ENCODE measurements at places on chromosomes 5 and 9.

GRCh38 chr9:135962696-135963307 is 1.6 kb upstream of the UBAC1 start:
- no peak for DNase-seq

DNA sequence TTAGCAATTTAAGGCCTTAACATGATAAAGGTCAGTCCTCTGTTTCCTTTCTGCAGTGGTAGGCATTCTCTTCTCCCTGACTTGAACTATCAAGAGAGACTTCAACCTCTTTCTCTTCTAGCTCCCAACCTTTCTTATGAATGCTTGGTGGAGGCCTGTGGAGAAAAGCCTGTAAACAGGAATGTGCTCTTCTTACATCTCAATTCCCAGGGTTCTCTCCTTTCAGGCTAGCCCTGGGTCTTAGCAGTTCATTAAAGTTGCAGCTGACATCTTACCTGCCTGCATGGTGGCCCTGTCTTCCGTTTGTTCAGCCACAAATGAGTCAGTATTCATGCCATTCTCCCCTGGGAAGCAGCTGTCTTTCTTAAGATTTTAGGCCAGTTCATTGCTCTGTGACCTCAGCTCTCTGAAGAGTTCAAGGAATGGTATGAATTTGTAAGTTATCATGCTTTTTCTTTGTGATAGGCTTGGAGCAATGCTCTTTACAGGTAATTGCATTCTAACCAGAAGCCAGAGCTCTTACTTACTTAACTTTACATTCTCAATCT is 77.8 kb downstream of the ADCY2 start:
- no peak for DNase-seq

- DNase-seq, result peak; percentile 30
These were observed 31.7 kb downstream of the PRRX2 start for GRCh38 chr9:129696944-129697655.

DNA sequence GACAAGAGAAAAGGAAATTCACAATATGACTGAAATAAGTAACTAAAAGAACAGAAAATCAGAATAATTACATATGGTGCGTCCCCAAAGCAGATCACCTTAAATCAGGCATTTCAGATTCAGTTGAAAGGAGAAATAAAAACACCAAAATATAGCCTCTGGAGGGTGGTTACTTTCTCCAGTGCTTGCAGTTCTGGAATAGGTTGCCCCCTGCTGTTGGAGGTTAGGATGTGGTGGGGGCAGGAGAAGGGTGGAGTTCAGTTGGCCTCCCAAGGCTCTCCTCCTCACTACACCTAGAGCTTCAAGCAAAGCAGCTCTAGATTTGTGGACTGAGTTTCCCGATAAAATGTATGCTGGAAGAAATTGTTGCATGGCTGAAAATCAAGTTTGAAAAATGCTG is 338.2 kb upstream of the TLE4 start:
- no peak for DNase-seq

DNA sequence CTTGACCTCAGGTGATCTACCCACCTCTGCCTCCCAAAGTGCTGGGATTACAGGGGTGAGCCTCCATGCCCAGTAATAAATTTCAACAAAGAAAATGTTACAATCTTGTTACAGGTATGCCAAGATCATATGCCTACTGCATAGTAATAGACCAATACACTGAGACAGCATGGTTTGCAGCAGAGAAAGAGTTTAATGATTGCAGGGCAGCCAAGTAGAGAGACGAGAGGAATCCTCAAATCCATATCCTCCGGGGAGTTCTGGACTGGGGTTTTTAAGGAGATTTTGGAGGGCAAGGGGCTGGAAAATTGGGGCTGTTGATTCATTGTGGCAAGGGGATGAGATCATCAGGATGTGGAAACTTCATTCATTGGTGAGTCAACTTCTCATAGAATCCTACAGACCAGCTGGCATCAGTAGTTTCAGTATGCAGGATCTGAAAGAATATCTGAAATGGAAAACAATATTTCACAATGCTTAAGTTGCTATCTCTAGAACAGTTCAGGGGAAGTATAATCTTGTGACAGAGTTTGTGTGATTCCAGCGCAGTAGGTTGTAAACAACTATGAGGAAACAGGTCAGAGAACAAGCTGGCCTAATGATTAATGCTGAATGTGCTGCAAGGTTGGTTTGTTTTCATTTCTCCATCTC is 14.8 kb upstream of the TUT7 start:
- DNase-seq, result no peak

DNA sequence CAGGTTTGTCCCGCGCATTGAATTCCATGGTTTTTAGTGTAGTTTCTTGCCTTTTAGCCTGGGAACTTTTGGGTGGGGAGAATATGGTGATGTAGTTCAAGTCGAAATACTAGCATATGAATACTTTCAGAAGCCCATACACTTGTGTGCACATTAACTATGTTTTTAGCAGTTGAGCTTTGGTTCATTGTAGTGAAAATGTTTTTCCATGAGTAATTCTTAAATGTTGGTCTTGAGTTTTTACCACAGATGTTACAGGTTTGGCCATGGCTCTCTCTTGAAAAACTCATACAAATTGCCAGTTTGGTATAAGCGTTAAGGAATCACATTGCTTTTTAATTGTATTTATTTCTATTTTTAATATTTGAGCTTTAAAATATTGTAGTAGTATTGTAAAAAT is 45.6 kb downstream of the TRIO start:
- DNase-seq, result no peak

DNA sequence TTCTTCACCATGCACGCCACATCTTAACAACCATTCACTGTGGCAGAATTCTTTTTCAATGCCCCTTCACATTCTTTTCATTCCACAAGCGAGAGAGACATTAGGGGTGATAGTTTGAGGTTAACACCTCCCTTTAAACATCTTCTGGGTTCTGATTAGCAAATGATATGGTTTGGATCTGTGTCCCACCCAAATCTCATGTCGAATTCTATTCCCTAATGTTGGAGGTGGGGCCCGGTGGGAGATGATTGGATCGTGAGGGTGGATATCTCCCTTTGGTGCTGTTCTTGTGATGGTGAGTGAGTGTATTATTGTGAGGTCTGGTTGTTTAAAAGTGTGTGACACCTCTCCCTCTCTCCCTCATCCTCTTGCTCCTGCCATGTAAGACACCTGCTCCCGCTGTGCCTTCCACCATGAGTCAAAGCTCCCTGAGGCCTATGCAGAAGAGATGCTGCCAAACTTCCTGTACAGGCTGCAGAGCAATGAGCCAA is 46.1 kb upstream of the RAI14 start:
- no peak for DNase-seq

DNA sequence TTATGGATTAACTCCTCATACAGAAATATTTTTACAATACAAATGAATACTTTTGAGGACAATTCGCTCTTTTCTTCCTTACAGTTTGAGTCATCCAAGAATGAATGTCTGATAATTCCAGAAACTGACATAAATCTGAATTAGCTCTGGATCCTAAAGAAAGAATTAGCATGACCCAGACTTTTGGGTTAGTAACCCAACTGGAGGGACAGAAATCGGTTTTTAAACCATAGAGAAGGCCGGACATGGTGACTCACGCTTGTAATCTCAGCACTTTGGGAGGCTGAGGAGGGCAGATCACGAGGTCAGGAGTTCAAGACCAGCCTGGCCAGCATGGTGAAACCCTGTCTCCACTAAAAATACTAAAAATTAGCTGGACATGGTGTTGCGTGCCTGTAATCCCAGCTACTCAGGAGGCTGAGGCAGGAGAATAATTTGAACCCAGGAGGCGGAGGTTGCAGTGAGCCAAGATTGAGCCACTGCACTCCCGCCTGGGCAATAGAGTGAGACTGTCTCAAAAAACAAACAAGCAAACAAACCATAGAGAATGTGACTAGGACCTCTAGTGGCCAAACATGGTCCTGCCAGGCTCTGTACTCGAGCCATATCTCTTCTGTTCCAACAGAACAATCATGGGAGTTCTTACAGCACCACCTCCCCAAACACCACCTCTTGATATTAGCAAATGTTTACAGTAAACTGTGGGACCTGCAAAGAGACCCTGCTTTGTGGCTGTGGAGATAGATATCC is 44.8 kb downstream of the LURAP1L start:
- no peak for DNase-seq

DNA sequence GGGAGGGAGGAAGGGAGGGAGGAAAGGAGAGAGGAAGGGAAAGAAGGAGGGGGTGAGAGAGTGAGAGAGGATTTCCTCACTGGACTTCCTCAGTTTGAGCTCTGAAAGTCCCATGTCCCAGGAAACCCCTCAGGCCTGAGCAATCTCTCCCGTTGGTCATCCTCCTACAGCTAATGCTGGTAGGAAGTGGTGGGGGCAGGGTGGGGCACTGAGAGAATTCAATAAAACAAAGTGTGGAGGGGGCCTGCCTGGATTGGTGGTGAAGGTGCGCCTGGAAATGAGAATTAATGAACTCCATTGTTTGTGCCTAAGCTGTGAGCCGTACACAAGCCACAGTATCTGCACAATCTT is 195.0 kb downstream of the RGS3 start:
- DNase-seq, result no peak

DNA sequence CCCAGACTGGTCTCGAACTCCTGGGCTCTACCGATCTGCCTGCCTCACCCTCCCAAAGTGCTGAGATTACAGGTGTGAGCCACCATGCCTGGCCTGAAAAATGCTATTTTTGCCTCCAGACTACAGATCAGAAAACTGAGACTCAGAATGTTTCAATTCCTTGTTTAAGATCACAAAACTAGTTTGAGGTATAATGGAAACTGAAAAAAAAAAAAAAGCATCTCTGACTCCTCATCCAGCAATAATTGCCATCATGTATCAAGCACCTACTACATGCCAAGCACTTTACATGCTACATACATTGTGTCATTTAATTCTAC is 35.6 kb downstream of the PLAC8L1 start:
- DNase-seq, result no peak

DNA sequence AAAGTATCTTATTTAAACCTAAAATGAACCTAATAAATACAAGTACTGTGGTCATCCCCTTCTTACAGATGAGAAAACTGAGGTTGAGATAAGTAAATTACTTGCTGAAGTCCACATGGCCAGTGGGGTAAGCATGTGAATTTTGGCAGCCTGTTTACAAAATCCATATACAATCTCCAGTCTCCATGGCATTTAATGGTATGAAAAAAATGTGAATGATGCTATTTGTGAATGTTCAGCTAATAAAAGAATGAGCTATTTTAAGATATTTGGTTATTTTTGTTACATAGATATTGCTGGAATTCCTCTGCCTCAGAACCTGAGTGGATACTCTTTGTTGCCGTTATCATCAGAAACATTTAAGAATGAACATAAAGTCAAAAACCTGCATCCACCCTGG is 19.3 kb upstream of the GPR150 start:
- DNase-seq, result no peak

DNA sequence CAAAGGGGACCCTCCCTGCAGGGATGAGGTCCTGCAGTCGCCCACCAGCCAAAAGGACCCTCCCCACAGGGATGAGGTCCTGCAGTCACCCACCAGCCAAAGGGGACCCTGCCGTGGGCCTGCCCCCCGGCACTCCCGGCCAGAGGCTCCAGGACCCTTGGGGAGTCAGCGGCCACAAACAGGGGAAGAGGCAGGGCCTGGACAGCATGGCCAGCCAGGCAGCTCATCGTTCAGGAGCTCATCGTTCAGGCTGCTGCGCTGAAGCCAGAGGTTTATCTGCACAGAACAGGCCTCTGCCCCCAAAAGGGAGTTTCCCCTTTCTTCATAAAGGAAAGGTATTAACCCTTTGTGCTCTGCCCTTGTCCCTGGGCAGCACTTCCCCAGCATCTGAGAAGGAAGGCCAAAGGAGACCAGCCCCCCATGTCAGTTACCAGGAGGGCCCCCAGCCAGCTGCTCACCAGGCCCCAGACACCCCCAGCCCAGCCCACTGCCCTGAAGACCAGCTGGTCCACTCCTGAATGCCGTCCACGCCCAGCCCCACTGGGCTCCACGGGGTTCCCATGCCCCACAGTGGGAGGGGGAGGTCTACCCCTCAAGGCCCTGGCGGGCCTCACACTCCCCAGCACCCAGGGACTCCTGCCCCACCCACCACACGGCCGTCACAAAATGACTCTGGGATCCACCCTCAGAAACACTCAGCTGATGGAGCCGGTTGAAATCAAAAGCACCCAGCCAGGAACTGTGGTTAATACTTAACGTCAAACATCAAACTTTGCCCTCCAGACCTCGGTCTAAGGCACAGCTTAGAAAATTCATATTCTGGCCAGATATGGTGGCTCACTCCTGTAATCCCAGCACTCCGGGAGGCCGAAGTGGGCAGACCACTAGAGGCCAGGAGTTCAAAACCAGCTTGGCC is 6.3 kb downstream of the SLC12A7 start:
- peak; percentile 44 for DNase-seq

- no peak for DNase-seq
These were observed 1206.0 kb upstream of the C9orf72 start for GRCh38 chr9:28779243-28779642.

- peak; percentile 4 for DNase-seq
These were observed 21.7 kb downstream of the F2RL2 start for GRCh38 chr5:76601470-76601869.

DNA sequence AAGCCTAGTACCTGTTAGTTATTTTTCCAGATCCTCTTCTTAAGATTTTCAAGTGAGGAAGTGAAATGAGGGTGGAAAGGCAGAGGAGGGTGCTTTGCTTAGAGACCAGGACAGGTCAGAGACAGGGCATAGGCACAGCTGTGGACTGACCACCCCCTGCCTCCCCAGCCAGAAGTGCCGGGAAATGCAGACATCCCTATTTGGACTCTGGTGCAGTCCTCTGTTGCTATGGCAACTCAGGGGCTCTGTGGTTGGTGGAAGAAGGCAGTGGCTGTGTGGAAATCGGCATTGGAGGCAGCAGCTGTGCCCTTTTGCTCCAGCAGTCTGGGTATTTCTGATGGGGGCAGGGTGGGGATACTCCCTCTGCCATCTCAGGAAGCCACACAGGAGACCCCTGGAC is 43.3 kb upstream of the NDFIP1 start:
- DNase-seq, result no peak

DNA sequence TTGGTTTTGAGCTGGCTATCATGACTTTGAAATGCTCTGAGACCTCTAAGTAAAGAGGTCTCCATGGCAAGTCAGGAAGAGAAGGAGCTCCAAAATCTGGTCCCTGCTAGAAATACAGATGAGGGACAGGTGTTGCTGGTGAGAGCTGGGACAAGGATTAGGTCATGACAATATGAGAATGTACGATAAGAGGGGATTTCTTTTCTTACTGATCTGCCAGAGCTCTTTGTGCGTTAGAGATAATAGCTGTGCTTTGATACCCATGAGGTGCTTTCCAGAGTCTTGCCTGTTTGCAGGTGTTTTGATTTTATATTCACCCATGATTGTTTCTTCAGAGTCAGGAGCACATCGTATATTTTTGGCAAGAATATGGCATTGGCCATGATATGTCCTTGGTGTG is 56.5 kb downstream of the ANKRD33B start:
- DNase-seq, result no peak
